ENCODE measurements at places on chromosomes 3 and 15.

- DNase-seq = no peak
These were observed 90.7 kb downstream of the NR2F2 start for GRCh38 chr15:96421178-96421601.

- no peak for DNase-seq
These were observed 155.7 kb downstream of the SV2B start for GRCh38 chr15:91255670-91256192.

DNA sequence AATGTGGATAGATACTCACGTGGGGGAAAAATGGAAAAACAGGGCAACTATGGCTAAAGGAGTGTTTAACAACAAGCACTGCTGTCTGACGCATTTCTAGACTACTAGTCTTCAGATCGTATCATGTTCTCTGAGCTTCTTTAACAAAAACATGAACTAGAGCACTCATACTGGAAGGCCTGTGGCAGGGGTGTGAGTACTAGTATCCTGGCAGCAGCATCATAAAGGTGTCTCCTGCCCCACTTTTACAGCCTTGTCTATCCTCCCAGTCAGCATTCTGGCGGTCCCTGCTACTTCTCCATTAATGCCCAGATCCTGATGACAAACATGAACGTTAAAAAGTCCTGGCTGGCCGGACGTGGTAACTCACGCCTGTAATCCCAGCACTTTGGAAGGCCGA is 4.0 kb downstream of the FMN1 start:
- no peak for DNase-seq

DNA sequence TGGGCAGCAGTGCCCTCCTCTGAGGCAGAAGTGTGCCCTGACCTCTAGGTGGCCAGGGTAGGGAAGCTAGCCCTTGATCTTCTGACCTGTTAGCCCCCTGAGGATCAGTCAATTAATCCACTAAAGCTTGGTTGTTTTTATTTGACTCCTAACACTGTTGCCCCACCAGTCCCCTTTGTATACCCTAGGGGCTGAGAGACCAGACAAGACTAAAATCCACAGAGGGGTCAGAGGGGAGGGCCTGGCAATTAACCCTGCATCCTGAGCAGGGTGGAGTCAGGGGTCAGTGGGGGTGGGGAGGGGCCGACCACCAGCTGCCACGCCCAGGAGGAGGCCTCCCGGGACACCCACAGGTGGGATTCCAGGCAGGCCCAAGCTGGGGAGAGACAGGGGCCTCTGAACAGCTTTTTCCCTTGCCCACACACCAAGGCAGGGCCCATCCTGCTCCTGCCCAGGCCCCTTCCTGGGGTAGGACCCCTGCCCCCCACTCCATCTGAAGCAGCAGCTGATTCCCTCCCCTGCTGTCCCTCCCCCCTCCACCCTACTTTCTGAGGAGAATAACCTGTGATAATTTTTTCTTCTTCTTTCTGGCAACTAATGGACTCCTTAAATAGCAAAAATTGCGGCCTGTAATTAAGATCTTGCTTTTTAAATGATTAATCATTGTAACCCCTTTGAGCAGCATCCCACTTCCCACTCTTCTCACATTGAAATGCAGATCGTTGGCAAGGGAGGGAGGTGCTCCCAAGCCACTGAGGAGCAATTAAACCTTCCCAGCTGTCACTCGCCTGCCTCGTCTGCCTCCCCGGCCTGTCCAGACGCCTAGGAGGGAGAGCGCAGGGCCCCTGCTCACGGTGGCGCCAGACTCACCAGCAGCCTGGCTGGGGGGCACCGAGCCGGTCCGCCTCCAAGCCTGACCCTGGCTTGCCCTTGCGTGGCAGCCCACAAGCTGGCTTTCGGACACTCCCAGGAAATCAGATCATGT is 51.9 kb downstream of the RHCG start:
- DNase-seq = no peak

DNA sequence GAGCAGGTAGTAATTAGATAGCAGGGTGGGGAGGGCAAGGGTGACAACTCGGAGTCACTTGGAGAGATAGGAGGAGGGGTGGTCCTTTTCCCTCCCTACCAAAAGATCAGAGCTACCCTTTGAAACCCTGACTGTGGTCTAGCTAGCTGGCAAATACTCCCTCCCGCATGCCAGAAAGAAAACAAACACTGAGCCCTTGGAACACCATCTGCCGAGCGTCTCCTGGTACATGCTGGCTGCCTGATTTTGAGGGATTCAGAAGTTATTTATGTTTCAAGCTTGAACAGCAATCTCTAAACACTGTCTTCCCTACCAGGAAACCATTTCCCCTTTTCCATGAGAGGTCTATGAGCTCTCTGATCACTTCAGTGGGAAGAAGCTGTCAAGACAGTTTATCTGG is 291.6 kb upstream of the CFAP20DC start:
- no peak for DNase-seq

GRCh38 chr3:63228677-63229076 is 49.4 kb upstream of the SYNPR start:
- DNase-seq = no peak

DNA sequence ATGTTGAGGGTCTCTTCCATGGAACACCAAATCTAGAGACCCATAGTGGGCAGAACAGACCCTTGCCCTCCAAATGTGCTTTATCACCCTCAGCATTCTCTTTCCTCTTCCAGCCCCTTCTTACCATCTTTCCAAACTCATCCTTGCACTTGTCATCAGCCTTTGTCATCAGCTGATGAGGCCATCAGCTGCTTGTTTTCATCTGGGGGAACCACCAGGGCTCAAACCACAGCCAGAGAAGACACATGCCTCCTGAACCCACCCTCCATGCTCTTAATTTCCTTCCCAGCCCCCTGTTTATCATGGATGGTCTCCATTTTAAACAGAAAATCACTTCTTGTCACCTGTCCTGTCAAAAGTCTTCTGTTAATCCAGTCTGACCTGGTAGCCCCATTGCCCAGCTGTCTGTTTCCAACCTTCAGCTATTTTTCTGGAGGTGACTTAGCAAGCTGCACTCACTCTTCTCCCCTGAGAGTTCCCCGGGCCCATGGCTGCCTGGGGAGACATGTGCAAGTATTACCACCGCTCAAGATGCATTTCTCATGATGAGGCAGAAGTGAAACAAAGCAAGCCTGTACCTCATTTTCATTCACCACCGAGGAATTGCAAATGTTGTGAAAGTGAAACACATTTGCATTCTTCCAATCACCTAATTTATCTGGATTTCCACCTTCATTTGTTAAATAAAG is 14.7 kb upstream of the SYNM start:
- no peak for DNase-seq

DNA sequence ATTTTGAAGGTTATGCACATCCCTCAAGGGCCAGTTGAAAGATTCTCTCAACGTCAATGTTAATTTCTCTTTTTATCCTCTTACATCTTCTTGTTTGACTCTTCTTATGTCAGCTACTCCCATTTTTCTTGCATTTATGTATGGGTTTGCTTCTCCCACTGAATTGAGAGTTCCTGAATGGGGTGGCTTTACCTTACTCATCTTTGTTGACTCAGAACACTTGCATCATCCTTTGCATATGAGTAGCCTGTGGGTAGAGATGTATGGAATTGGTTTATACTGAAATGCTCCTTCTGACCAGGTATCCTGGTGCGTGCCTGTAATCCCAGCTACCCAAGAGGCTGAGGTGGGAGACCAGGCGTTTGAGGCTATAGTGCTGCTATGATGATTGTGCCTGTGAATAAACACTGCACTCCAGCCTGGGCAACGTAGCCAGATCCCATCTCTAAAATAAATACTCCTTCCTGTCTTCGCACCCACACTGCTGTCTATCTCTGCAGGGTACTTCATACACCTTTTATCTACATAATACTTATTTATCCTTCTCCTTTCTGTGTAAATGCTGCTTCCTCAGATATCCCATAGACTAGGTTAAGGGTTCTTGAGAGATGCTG is 123.6 kb upstream of the DPH6 start:
- DNase-seq = no peak

DNA sequence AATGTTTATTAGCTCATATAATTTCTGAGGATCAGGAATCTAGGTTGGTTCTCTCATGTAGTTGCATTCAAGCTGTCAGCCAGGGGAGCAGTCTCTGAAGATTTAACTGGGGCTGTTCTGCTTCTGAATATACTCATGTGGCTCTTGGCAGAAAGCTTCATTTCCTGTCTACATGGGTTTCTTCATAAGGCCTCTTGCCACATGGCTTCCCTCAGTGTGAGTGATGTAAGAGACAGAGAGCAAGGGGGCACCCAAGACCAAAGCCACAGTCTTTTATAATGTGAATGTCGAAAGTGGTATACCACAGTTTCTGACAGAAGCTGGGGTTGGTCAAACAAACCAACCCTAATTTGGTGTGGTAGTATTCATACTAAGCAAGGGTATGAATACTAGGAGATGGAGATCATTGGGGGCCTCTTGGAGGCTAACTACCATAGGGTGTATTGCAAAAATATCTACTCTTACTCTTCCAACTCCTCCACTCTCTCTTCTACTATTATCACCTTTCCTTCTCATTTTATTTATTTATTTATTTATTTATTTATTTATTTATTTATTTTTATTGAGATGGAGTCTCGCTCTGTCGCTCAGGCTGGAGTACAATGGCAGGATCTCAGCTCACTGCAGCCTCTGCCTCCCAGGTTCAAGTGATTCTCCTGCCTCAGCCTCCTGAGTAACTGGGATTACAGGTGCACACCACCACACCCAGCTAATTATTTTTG is 123.8 kb downstream of the B3GALNT1 start:
- peak; percentile 5 for DNase-seq

DNA sequence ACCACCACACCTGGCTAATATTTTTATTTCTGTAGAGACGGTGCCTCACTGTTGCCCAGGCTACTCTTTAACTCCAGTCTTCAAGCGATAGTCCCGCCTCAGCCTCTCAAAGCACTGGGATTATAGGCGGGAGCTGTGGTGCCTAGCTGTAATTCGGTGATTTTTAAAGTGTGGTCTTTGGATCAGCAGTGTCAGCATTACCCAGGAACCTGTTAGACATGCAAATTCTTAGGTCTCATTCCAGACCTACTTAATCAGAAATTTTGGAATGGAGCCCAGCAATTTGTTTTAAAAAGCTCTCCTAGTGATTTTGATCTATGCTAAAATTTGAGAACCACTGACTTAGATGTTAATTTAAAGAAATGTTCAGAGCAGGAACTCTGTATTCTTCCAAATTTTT is 51.9 kb downstream of the GOLM2 start:
- DNase-seq = no peak

DNA sequence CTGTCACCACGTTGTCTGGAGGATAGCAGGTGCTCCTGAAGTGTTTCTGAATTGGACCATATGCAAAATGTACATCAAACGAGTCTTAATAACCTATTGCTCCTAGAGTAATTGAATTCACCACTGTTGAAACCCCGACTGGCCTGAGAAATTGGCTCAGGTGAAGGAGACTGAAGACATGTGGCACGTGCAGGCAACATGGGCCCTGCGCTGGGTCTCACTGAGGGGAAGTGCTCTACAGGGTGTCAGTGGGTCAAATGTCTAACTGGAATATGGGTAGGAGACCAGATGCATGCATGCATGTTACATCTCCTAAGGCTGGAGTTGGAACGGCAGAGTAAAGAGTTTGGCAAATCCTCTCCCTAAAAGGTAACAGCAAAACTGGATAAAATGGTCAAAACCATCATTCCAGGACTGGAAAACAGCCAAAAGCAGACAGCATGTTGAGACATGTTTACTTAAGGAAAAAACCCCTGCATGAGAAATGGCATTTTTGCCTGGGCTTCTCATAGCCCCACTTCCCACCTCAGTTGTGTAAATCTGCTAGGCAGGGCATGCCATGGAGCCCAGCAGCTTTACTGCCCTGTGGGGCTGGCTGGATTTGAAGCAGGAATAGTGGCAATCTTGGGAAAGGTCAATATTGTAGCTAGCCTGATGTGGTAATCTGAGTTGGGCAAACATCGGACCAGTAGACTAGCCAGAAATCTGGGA is 131.3 kb downstream of the TJP1 start:
- DNase-seq = no peak

DNA sequence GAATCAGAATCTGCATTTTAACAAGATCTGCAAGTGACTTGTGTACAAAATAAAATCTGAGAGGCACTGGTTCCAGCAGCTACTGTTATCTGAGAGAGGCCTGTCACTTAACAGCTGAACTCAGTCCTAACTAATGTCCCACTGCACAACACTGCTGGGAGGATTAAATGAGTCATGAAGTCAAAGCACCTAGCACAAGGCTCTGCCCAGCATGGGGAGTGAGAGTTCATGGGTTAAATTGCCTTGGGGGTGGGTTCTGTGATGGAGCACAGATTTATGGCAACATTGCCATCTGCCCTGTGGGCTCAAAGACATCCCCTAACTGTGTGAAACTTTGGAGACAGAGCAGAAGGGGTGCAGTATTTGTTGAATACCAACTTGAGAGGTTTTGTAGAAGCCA is 250.9 kb downstream of the PLCL2 start:
- no peak for DNase-seq

- no peak for DNase-seq
These were observed 8.1 kb upstream of the IL20RB start for GRCh38 chr3:136949708-136950107.

- no peak for DNase-seq
These were observed 133.2 kb upstream of the DPH6 start for GRCh38 chr15:35679186-35679585.

GRCh38 chr15:87365186-87365585 is 891.4 kb downstream of the NTRK3 start:
- DNase-seq = no peak

- DNase-seq = no peak
These were observed 170.2 kb downstream of the GMNC start for GRCh38 chr3:190692256-190692655.

DNA sequence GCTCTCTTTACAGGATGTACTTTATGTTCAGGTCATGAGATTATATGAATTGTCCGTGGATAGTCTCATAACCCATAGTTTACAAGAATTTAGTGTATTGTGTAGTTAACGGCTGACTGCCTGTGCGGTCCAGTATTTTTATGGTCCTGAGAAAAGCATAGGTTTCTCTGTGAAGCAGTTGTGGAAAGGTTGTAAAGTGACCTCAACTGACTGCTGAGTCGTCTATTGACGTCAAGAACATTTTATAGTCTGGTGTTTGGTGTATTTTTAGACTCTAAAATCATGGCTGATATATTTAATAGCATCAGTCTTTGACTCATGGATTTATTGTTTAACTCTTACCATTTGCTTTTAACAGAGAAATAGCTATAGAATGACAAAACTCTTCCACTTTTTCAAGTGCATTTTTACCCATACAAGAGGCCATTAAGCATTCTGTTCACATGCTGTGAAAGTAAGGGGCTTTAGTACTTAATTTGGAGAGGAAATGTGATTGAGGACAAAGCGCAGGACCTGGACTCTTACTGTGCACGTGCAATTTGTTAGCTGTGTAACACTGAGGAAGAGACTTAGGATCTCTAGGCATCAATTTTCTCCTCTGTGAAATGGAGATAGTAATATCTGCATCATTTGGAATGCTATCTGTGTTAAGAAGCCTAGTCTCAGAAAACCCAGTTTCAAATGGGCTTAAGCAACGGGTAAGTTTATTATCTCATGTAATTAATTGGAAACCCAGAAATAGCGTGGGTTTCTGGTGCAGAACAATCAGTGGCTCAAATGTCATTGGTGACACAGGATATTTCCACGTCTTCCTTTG is 240.8 kb downstream of the NFKBIZ start:
- DNase-seq = no peak

- no peak for DNase-seq
These were observed 10.3 kb upstream of the CD47 start for GRCh38 chr3:108100906-108101660.
